ENCODE measurements at places on chromosomes 5 and 9.

DNA sequence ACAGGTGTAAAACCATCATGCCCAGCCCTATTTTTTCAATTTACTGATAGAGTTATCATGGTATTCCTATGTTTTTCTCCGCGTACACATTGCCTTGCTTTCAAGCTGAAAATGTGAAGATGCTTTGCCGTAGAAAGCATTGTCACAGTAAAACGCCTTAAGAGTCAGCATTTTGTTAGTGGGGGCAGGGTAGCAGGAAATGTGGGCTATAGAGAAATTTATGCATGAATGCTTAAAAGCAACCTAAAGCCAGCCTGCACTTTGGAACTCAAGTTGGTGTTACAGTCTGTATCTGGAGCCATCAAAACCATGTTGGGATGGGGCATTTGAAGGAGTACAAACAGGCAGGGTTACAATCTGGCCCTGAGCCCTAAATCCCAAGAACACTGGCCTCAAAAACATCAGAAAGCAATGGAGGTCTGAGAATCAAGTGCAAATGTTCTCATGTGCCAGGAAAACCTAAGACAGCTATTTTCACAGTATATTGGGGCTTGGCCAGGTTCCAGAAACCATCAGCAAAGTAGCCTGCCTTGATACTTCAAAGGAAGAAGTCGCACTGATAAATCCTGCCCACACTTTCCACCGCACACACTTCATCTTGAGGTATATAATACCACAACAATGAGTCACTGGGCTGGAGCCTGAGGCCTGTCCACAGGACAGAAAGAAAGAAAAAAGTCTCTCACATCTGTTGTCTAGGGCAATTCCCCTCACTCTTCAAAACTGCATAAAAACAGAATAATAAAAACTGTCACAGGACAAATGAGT lies 313.8 kb downstream of the ENC1 start:
- DNase-seq, result no peak

DNA sequence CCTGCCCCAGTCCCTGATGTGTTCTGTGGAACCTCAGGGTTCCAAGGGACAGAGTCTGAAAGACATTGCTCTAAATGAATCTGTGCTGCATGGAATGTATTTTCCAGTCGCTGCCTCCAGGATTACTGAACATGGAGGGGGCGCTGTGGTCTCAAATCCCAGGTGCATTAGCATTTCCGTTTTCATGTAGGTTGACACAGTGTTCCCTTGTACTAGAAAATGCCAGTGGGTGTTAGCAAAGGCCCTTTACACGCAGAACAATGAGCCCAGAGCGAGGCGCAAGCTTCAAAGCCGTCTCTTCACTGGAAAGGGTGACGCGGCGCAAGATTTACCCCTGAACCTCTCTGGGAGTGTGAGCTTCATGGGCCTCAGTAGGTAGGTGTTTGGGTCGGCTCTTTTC lies 308.3 kb downstream of the SLIT3 start:
- DNase-seq, result no peak

DNA sequence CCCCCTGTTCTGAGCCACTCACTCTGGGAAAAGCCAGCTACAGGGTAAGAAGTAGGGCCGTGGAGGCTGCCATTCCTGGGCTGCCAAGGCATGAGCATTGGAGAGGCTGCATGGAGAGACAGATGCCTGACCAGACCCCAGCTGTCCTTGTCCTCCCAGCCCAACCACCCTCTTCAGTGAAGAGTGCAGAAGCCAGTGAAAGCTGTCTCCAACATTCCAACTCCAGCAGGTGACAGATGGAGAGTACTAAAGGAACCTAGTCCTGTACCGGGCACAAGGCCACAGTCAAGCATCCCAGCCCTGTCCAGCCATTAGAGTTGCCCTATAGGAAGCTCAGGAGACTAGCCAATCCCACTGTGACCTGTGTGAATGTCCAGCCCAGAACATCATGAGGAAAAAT lies 165.1 kb downstream of the DIRAS2 start:
- DNase-seq, result no peak

DNA sequence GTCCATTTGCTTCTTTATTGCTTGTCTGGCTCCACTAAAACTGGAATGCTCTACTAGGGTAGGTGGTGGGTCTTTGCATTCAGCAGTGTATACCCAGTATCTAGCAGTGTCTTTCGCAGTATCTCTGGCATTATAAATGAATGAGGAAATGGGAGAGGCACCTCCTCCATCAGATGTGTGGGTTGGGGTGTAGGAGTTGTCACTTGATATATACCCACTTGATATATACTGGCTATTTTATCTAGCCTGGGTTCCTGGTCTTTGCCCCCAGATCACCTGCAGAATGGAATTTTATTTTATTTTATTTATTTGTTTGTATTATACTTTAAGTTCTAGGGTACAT lies 208.5 kb downstream of the PARP8 start:
- no peak for DNase-seq

DNA sequence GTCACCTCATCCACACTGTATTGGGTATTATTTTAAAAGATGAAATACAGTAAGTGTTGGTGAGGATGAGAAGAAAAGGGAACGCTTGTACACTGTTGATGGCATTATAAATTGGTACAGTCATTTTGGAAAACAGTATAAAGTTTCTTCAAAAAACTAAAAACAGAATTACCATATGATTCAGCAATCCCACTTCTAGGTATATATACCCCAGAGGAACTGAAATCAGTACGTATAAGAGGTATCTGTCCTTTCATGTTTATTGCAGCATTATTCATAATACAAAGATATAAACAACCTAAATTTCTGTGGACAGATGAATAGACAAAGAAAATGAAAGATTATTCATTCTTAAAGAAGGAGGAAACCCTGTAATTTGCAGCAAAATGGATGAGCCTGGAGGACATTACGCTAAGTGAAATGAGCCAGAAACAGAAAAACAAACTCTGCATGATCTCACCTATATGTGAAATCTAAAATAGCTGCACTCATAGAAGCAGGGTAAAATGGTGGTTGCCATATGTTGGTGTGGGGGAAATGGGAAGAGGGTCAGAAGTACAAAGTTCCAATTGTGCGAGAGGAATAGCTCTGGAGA lies 191.6 kb downstream of the TRIM36 start:
- no peak for DNase-seq

DNA sequence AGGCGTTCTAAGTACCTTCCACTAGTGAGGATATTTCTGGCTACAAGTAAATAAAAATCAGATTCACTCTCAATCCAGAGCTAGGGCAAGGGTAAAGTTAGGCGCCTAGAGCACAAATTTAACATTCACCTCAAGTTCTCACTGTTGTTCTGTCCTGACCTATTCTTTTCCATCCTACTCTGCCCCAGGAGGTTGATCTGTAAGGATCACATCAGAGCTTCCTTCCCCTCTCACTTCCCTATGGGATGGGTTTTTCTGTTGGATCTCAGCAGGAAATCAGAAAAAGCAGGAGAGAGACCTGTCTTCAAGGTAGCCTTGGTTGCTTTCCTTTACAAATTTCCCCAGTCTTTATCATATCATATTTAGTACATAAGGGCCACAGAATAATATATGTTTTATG lies 316.7 kb downstream of the GABRG2 start:
- DNase-seq, result no peak
